ENCODE measurements at places on chromosomes 1 and 21.

DNA sequence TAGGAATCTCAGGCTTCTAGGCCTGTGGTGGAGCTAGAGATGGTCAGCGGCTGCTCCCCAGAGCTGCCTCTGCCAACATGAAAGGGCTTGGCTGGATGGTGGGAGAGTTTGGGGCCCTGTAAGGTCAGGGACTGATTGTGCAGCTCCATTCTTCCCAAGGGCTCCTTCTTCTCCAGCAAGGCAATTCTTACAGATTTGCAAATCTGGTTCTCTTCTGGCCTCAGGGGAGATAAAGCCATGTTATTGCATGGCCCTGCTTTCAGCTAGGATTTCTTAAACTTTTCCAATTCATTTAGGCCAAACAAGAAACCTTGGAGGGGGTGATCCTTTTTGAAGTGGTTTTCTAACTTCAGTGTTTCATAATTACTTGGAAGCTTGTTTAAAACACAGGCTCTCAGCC, 213.4 kb downstream of the PRDM2 start:
- no peak for DNase-seq

- DNase-seq, result peak; percentile 7
Observed at GRCh38 chr1:170670802-170671628, 7.1 kb downstream of the PRRX1 start.

GRCh38 chr21:27545754-27546349, 579.0 kb upstream of the ADAMTS5 start:
- no peak for DNase-seq

GRCh38 chr21:27631471-27631870, 664.6 kb upstream of the ADAMTS5 start:
- DNase-seq, result no peak

DNA sequence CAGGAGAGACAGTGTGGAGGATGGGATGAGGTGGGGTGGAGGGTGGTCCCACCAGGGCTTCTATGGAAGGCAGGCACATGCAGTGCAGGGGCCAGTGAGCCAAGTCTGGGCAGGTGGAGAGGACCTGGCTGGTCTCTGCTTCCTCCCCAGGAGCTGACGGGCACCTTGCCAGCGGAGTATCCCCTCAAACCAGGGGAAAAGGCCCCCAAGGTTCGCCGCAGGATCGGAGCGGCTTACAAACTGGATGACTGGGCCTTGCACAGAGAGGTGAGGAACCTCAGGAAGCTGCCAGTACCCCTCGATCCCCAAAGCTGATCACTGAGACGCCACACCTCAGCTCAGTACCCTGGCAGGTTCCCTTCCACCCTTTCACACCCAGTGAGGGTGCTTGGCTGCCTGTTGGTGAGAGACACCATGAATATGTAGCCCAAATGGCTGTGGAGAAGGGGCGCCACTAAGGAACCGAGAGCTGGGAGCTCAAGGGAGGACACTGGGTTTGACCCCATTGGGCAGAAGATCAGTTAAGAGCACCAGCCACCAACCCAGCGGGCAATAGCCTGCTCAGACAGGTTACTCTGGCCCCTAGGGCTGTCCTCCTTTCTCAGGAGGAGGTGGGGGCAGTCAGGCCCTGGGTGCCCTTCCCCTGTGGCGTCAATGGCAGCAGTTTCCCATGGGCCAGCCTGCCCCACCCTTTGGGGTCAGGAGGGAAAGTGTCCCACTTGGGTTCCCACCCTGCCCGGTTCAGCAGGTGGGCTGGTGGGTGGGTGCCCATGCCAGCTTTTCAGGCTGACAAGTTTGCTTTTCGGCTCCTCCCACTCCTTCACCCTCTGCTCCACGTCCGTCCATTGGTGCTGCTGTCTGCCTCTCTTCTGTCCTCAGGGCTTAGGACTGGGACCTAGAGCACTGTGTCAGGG, 5.5 kb downstream of the INAVA start:
- DNase-seq, result no peak

- peak; percentile 39 for DNase-seq
Observed at GRCh38 chr21:42063571-42064521, 7.3 kb upstream of the UMODL1 start.

DNA sequence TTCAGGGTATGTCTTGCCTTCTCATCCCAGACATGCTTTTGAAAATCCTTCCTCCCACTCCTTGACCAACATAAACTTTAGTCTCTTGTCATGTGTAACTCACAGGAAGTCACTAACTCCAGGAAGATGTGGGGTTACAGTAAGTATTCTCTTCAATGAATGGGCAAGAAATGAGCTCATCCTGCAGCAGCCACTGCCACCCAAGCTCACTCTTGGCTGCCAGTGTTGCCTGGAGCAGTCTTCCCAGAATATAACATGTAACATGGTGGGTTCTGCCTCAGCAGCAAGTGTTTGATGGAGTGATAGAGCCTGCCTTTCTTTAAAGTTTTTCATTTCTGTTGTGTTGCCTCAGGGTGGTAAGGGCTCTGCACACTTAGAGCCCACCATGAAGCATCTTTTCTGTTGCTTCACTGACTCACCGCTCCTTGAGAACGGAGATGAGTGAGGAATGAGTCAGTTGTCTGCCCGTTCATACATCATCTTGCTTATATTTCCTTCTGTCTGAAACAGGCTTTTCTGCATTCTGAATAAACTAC, 187.0 kb downstream of the TPR start:
- no peak for DNase-seq

GRCh38 chr1:51664421-51665240, 47.7 kb downstream of the OSBPL9 start:
- DNase-seq, result no peak

DNA sequence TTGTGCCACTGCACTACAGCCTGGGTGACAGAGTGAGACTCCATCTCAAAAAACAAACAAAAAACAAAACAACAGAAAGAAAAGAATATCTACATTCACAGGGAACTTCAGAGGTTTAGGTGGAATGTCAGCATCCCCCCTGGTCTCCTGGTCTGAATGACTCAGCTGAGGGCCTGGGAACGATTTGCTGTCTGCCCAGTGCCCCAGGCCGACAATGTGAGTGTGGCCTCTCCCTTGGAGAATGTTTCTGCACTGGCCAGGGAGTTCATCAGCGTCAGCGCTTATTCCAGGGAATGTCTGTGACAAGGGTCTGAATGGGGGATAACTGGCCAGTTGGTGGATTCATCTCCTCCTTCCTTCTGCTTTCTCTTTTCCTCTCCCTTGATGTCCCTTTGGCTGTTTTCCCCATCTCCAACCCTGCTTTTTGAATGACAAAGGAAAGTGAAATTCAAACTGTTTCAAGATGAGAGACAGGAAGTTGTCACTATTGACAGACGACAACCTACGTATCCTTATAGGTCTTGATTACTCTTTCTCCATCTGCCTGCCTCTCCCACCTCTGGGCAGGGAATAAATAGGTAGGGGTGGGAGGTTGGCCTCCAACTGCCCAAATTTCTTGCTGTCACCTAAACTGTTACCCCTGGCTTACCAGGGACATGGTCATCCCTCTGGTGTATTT, 213.1 kb downstream of the HHAT start:
- no peak for DNase-seq

DNA sequence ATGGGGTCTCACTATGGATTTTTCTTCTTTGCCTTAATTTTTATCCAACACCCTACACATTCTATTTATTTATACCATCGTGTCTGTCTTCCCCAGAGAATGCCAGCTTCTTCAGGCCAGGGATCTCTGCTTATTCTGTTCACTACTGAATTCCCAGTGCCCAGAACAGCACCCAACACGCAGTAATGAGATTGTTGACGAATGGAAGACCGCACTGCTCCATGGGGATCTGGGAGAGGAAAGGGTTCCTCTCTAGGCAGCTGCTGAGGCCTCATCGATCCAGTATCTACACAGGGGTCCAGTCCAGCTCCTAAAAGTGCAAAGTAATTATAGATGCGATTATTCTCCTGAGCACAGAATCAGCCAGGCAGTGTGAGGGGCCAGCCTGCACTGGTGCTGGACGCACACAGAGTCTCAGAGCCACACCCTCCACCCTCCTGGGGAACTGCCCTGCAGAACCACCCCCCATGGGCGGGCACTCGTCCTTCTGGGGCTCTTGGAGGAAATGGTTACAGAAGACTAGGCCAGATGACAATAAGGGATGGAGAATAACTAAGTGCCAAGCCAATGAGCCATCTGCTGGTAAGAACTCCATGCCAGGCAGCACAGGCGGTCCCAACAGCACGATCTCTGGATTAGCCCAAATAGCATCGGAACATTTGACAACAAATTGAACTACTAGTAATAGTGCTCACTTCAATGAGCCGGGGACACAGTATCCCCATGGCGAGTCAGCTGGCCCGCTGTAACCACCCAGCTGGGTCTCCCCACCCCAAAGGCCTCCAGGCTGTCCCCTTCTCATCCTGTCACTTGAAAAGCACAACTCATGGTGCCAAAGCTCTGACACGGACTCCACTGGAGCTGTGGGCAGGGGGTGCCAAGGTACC, 1.7 kb upstream of the PDE9A start:
- DNase-seq, result no peak

GRCh38 chr21:29654855-29655254, 284.9 kb downstream of the GRIK1 start:
- no peak for DNase-seq

- no peak for DNase-seq
Observed at GRCh38 chr21:31895077-31895835, 22.4 kb downstream of the HUNK start.

- DNase-seq, result no peak
Observed at GRCh38 chr1:201495551-201496295, 11.2 kb downstream of the CSRP1 start.

DNA sequence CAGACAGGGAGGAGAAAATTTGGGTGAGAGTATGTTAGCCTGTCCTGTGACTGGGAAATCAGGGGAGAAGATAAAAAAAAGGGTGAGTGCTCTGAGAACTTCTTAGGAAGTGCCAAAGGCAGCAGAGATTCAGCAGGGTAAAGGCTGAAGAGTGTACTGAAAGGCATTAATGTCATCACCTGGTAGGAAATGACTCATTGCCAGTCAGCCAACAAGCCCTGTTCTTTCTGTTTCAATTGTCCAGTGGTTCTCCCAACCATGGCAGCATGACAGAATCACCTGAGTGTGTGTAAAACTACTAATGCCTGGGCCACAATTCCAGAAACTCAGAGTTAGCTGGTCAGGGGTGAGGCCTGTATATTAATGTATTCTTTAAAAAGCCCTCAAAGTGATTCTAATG, 83.5 kb downstream of the INTS7 start:
- no peak for DNase-seq

GRCh38 chr21:34724857-34725195, 56.0 kb downstream of the CLIC6 start:
- no peak for DNase-seq

DNA sequence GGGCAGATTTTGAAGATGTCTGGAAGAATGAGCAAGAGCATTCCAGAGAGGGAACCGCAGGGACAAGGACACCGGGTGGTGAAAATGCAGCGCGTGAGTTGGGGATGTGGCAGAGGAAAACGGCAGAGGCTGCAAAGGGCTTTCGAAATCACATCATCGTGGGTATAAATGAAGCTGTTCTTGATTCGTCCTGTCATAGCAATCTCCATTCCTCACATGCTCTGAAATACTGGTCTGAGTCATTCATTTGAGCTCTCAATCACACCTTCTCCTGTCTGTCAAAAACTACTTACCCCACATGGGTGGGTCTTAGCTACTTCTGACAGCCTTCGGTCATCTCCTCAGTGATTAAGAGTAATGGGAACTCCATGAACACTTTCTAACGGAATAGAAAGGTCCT, 81.5 kb downstream of the ERG start:
- DNase-seq, result no peak

- DNase-seq, result no peak
Observed at GRCh38 chr1:25967308-25967707, 30.6 kb downstream of the PAFAH2 start.

- DNase-seq, result no peak
Observed at GRCh38 chr1:229258757-229259060, 12.2 kb upstream of the RAB4A start.

DNA sequence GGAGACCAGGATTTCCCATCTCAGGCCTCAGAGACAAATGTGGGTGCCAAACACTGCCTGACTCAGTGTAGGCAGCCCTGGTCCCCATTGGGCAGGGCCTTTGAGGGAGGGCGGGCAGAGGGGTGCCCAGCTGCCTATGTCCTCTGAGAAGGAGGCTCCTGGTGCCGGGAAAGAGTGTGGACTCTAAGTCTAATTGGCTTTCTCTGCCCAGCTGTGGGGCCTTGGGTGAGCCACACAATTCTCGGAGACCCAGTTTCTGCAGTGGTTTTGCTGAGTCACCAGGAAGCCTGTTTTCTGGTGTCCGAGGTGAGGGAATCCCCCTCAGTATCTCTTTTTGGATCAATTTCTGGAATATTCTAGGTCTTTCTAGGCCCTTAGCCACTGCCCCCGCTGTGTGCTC, 35.3 kb upstream of the ACTL8 start:
- DNase-seq, result no peak

GRCh38 chr1:164581762-164582161, 22.8 kb downstream of the PBX1 start:
- DNase-seq, result no peak

DNA sequence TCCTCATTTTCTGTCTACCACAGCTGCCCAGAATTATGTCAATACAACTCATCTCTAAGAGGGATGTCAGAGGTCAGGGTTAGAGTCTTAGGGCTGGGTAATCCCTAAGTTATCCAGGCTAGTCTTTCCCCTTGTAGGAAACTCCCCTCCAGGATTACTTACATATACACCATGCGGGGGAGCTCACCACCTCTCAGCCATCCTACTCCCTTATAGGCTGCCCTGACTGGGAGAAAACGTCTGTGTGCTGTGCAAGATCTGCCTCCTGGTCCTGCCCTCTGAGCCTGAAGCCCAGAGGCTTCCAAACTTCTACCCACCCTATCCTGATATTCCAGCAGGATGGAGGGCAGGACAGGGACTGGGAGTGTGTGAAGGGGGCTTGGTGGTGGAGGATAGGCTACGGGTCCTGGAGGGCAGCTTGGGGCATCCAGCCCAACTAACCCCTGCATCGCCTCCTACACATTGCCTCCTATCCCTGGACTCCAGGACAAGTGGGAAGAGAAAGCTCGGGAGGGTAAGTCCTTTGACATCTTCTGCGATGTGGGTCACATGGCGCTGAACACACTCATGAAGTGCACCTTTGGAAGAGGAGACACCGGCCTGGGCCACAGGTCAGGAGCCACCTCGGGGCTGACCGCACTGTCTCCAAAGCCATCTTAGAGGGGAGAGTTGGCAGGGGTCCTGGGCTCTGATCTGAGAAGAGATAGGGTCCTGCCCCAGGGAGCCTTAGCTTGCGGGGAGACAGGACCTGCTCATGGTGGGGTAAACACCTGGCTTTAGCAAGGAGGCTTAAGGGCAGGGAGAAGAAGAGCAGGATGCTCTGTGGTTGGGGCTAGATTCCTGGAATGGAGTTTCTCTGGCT, 14.4 kb downstream of the CYP4B1 start:
- DNase-seq, result no peak

DNA sequence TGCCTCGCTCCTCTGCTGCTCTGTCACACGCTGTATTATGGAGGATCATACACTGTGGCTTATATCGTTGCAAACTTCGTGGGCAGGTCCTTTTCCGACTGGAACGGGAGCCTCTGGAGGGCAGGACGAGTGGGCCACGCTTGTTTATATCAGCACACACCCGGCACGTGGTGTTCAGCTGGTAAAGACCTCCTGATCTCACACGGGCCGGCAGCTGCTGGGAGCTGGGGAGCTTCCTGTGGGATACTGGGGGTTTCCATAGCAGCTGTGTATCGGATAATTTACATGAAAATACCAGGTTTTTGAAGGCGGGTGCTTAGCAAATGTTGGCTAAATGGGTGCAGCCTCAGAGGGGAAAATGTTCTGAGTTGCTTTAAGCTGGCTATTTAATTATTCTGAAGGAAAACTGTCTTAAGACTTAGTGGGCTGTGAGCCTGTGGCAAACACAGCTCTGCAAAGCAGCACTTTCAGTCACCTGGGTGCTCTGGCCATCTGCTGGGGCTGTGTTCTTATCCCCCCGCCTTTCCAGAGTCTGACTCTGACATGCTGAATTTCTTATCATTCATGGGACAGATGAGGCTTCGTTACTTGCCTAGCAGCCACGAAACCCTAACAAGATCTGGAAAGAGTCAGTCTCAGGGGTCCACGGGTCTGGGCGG, 103.6 kb upstream of the GCLM start:
- no peak for DNase-seq
